ENCODE measurements at places on chromosomes 2 and 18.

DNA sequence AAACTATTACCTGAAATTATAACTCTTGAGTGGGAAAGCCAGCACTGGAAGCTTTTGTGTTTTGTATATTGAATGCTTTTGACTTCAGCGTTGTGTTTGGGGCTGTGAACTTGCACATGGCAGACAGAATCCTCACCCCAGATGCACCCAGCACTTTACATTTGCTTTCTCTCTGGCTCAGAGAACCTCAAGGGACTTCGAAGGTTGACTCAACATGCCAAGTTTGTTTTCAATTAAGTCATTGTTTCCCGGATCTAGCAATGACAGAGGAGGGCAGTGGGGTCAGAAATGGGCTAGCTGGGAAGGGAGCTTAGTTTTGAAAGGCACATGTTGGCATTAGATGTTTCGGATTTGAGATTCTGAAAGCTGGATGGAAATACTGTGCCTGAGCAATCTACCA is 22.4 kb downstream of the TET3 start:
- no peak for DNase-seq

DNA sequence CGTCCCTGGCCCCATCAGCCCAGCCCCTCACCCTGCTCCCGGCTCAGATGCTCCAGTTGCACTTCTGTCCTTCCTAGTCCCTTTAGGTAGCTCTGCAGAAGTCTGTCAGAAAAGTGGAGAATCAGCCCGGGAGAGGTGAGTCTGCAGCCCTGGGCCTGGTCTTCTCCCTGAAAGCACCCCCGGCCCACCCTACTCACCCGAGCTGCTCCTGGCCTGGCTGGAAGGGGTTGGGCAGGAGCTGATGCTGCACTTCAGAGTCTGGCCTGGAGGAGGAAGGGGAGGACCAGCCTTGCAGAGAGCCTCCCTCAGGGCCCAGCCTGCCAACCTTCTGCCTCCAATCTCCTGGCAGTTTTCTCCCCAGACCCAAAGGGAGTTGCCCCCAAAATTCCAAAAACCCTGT is 15.8 kb downstream of the KHK start:
- DNase-seq: no peak

DNA sequence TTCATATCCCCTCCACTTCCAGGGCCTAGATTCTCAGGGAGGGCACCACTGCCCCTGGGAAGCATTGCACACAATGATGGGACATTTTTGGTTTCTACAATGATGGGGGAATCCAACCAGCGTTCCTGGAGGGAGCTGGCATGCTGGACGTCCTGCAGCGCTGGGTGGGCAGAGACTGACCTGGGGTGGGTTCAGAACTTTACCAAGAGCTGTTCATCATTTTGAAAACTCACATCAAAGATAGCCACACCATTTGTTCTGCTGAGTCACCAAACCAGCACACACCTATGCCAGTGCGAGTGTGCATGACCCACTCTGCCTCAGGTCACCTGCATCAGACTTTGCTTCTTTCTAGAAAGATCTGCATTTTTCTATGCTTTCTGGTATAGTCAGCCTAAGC is 14.1 kb upstream of the ARMC9 start:
- DNase-seq: no peak

- DNase-seq: no peak
Observed at GRCh38 chr2:169746240-169746639, 12.6 kb downstream of the KLHL23 start.

GRCh38 chr18:26271917-26272549 is 45.8 kb downstream of the TAF4B start:
- DNase-seq: no peak

DNA sequence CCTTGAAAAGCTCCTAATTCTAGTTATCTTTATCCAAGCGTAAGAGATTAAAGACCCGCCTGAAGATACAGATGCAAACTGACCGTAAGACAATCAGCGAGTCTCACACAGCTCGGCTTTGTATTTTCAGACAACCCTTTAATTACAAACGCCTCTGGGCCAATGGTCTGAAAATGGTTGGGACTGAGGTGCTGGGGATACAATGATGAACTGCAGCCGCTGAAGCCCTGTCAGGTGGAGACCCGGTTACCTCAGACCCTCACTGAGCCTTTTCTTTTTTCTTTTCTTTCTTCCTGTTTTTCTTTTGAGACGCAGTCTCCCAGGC is 715 bp upstream of the CFAP36 start:
- DNase-seq: no peak

DNA sequence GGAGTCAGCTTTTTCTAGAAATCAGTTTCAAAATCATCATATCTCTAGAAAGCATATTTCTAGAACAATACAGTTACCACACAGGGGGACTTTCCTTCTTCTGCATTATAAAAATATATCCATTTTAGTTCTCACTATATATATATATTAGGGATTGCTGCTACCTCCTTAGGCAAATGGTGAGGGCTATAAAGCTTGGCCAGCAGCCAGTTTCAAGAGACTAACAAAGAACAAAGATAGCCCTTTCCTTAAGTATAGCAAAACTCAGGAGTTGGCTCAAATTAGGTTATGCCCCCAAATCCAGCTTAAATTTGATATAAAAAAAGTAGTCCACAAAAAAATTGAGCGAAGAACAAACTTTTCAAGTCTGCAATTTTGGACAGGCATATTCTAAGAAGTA is 70.0 kb downstream of the EIF2AK3 start:
- no peak for DNase-seq

DNA sequence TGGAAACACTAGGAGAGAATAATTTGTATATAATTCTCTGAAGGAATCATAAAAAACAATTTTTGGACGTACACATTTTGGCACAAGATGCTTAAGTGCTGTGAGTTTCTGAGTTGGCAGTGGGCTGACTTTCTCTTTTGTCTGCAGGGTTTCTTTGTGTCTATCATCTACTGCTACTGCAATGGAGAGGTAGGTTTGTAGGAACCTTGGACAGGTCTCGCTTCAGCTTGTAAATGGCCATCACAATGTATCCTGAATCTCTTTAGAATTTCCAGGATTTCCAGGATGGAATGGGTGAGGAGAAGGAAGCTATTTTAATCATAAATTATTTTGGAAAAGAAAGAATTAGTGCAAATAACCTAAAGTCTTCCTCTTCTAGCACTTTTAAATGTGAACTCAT is 83.9 kb downstream of the PTH2R start:
- no peak for DNase-seq

Data from BE2C (cell line).